ENCODE measurements at places on chromosomes 5 and 9. TPM values are rescaled to one million over a fixed set of nuclear protein-coding genes. Genes with fewer than 3 reads are reported as not detected.
A peak's percentile ranks its signal among the peaks of the same experiment; 100 is the strongest.

RAB24 gene
- total RNA-seq: 23.1 TPM

DNA sequence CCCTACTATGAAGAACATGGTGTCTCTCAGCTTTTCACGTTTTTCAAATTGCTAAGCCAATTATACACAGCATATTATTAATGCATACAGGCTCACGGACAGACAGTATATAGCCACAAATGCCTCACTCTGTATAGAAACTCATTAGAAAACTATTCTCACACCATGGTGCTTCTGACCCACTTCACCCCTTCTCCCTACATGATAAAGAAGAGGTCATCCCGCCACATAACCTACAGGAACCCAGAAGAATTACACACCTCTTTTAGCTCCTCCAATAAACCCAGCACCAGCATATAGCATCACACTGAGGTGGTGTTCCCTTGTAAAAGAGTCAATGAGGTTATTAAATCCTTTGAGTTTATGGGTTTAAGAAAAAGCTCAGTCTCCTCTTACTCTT lies 5.6 kb downstream of the TLE1 start:
- no peak for DNase-seq

DNA sequence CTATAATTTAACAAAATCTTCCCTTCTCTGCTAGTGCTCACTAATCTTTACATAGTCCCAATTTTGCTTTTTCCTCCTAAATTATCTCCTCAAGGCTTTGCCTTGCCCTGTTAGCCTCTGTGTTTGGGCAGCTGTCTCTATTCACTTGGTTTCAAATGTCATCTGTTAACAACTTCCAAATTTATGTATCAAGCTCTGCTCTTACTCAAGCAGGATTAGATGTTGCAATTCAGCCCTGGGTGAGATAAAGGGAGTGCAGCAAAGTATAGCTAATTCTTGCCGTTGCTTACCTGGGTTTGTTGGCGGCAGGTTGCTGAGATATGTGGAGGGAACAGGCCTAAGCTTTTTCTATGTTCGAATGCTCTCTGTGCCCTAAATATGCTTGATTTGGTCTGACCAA lies 483.8 kb downstream of the DMAC1 start:
- DNase-seq: no peak

DNA sequence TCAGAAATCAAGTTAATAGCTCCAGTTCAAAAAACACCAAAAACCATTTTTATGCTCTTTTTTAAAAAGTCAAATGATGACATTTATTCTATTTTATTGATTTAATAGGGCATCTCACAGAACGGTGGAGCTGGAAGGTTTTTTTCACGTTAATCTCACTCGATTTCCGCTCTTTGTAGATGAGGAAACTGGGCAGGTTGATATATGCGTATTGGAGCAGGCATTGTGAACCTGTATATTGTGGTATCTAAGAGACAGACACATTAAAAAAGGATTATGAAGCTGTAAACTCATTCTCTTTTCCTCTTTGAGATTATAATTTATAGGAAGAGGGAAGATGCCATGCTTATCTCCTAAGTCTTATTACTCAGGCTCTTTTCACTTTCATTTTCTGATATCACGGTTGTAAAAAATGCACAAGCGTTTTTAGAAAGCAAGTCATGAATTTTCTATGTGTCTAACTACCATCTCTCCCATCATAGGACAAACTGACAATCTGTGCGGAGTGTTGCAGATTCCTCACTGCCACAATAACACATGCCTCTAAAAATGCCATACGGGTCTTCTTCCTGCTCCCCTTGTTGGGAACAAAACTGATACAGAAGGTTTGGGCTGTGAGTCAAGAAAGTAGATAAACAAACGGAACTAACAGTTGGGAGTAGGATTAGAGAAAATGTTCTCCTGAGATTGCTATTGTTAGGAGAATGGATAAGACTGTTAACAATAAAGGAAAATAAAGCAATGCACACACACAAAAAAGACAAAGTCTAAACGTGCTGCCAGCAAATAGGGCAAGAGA lies 1997.7 kb downstream of the MAT2B start:
- DNase-seq: peak; percentile 33

- DNase-seq: no peak
Observed at GRCh38 chr9:29160763-29161353, 1587.6 kb upstream of the C9orf72 start.
